ENCODE measurements at places on chromosomes 16 and 17. TPM values are rescaled to one million over a fixed set of nuclear protein-coding genes. Genes with fewer than 3 reads are reported as not detected.

The CWC25 gene
- 9.4 TPM for total RNA-seq

The ITGA2B gene
- total RNA-seq: 0.78 TPM

The SLC9A5 gene
- total RNA-seq: 0.84 TPM

The CKLF gene
- total RNA-seq: 14.7 TPM

The CMTM4 gene
- total RNA-seq: 10.9 TPM

The KCNJ16 gene
- total RNA-seq: not detected

The ZNF385C gene
- total RNA-seq: 0.11 TPM

The LGALS9B gene
- total RNA-seq: not detected

The CD300A gene
- 2.4 TPM for total RNA-seq

DNA sequence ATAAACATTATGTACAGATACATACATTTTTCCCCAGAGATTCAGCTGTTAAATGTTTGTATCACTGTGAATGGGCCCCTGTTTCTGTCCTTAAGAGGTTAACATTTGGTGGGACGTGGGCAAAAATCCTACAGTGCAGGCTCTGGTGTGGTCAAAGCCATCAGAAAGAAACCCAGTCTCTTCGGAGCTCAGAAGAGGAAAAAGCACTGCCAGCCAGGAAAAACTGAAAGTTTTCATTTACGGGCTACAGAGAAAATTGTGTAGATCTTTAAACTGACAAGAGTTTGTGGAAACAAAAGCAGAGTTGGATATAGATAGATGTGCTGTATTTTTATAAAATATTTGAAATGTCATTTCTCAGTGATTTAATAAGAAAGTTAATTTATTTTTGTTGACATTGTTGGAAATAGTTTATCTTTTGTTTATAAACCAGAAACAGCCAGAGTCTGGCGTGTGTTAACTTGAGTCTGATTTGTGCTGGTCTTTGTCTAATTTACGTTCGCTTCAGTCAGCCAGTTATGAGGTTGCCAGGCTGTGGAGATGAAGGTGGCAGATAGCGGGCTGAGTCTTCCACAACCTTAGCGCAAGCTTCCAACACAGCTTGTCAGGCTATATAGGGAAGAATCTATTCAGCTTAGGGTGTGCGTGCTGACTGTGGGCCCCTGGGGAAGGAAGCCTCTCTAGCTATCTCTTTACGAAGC, 9.5 kb upstream of the TEKT3 start:
- DNase-seq: no peak

DNA sequence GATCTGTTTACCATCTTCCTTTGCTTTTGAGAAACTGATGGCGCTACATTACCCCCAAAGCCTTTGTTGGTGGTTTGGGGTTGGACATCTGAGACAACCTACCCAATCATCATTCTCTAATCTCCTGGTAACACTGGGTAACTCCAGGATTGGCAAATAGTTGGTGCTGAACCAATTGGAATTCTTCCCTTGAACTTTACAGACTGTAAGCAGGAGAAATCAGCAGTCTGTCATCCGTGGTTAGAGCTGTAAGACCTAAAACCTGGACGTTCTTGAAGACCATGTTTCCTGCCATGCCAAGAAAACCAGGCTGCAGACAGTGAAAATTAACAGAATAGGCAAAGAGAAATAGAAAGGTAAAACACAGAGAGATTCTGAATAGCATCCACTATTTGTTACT, 398.8 kb upstream of the SALL1 start:
- no peak for DNase-seq

DNA sequence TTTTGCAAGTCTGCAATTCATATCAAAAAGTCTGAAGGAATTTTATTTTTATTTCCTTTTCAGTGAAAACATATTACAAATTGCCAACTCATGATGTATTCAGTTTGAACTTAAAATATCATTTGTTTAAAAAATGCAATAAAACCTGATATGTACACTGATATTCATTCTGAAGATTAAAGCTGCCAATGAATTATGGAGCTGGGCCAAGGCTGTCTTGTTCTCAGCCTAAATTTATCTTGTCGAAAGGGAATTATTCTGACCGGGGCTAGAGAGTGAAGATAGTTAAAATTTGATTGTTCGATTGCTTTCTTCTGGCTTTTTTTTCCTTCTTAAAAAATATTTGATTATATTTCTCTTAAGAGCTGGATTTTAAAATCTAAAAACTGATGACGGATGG, 54.0 kb upstream of the RBFOX1 start:
- no peak for DNase-seq

- no peak for DNase-seq
Measured at GRCh38 chr16:7332611-7333010, at the start of gene RBFOX1. Gene RBFOX1, plus strand, starts transcription at chr16:7332845.

DNA sequence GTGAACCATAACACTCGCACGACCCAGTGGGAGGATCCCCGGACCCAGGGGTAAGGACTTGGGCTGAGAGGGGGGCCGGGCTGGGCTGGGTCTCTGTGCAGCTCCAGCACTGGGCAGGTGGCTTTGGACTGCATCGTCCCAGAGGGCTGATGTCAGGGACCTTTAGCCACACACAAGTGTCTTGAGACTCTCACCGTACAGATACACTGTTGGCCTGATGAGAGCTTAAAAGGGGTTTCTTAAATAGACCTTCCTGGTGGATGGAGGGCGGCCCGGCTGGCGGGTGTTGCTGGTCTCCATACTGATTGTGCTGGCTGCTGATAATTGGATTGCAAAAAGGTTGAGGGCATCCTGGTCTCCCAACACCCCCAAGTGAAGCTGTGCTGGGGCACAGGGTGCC, 21.7 kb upstream of the CLEC18A start:
- no peak for DNase-seq

- DNase-seq: peak; percentile 60
Measured at GRCh38 chr16:11383481-11384183, 38.4 kb downstream of the RMI2 start.

- DNase-seq: no peak
Measured at GRCh38 chr17:51911237-51911636, 247.3 kb downstream of the CA10 start.

GRCh38 chr17:33966410-33967059, 288.6 kb upstream of the CCL2 start:
- no peak for DNase-seq

GRCh38 chr17:54898576-54898975, 2.1 kb upstream of the TOM1L1 start:
- no peak for DNase-seq

- no peak for DNase-seq
Measured at GRCh38 chr16:67378642-67379041, 14.7 kb downstream of the TPPP3 start.

- DNase-seq: no peak
Measured at GRCh38 chr16:59601452-59601851, 867.3 kb upstream of the GOT2 start.
